ENCODE measurements at places on chromosomes 5 and 9. TPM values are rescaled to one million over a fixed set of nuclear protein-coding genes. Genes with fewer than 3 reads are reported as not detected.
A peak's percentile ranks its signal among the peaks of the same experiment; 100 is the strongest.

GRCh38 chr9:88370346-88370745 is 17.9 kb upstream of the SPIN1 start:
- no peak for DNase-seq

GRCh38 chr9:71647094-71647591 is 121.2 kb downstream of the CEMIP2 start:
- peak; percentile 59 for DNase-seq

DNA sequence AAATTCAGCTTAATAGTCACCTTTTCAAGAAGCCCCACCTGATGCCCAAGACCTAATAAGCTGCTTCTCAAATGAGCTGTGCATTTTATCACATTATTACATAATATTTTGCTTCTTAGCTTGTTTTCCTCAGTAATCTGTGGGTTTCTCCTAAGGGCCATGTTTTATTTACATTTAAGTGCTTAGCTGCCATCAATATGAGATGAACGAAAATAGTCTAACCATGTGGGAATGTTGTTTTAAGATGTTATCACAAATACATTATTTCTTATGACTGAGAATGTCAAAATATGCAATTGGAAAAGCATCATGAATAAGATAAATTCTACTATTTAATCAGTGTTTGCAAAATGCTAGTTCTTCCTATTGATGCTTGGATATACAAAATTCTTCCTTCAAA is 10.1 kb downstream of the ARRDC3 start:
- DNase-seq = no peak

GRCh38 chr9:129242191-129242941 is 64.3 kb upstream of the IER5L start:
- no peak for DNase-seq

DNA sequence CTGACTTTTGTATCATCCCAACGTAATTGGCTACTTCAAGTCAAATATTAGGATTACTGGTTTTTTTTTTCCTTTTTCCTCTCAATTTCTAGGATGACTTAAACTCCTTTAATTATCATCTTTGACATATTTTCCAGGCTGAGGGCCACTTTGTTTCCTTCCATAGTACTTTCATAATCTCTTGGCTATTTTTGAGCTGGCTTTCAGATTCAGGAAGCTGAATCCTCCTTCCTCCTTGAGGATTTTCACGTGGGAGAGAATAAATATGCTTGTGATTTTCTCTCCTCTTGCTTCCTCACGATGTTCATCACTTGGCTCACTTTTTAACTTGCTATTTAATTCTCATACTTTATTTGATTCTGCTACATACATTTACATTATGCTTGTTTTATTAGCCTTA is 88.1 kb downstream of the ITGA1 start:
- DNase-seq = no peak

DNA sequence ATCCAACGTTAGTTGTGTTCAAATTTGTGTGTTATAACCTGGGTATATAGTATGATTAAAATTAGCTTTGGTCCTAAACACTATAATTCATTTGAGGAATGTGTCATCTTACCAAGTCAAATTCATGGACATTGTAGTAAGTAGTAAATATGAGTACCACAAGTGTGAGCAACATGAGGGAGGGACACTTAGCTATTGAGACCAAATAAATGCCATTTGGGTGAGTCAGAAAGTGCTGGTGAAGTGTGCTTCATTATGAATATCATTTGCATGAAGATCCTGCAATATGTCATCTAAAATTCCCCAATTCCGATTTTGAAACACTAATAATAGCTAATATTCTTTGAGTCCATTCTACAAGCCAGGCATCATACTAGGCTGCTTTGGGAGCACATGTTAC is 336.7 kb upstream of the KIF2A start:
- DNase-seq = no peak

DNA sequence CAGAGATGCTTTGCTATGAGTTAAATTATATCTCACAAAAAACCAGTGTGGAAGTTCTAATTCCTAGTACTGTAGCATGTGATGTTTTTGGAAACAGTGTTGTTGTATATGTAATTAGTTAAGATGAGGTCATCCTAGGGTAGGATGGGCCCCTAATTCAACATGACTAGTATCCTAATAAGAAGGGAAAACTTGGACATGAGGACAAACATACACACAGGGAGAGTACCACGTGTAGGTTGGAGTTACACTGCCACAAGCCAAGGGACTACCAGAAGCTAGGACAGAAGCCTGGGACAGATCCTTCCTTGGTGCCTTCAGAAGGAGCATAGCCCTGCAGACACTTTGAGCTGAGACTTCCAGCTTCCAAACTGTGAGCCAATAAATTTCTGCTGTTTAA is 234.2 kb downstream of the MCTP1 start:
- no peak for DNase-seq

Gene RMI1
- 8.2 TPM for total RNA-seq

Gene ARHGEF39
- 3.6 TPM for total RNA-seq

Gene PCDHGB7
- 12.6 TPM for total RNA-seq

Gene RANBP3L
- total RNA-seq = 0.51 TPM

Gene NOTCH1
- 19.7 TPM for total RNA-seq

Measured in uterus (tissue), 4 donors.